Stimulated activated CD4-positive, alpha-beta T cell treated with anti-CD3 and anti-CD28 coated beads, Interleukin-12 subunit alpha, Interleukin-12 subunit beta, amount 100 ng/mL, for 4 hours (primary cell): ENCODE measurements at places on chromosomes 7 and 10.

DNA sequence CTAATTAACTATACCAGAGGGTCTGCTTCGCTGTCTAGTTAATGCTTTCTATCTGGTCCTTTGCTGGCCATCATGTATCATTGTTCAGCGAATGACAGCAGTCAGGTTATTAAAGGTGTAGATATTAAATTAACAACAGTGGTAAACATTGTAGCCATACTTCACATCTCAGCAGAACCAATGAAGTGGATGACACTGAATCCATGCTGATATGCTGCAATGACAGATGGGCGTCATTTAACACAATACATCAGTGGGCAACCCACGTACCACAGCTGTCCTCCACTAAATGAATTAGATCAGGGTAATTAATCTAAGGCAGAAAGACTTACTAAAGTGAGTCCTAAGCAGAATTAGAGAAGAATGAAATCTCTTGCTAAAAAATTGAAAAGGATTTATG lies 767.2 kb downstream of the NXPH1 start:
- DNase-seq = no peak

GRCh38 chr7:139718859-139719258 lies 58.9 kb downstream of the HIPK2 start:
- DNase-seq = no peak

- no peak for DNase-seq
Measured at GRCh38 chr7:128781126-128781525, 5.5 kb upstream of the OPN1SW start.

DNA sequence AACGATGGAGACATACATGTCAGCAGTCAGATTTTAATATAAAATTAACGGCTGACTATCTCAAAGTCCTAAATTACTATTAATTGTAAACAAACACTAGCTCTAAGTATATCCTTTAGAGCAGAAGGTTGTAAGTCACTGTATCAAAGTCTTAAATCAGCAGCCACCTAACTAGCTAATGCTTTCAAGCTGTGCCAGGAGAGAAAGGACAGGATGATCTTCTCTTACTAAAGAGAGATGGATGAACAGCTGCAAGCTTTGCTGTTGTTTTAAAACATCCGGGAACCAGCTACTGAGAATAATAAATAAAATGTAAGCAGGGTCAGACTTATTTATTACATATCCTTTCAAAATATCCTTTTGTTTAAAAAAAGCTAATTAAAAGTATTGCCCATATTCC lies 24.0 kb upstream of the ABLIM1 start:
- no peak for DNase-seq

GRCh38 chr10:87952612-87953011 lies 89.2 kb downstream of the PTEN start:
- DNase-seq = no peak

GRCh38 chr10:54067361-54067760 lies 733.7 kb downstream of the PCDH15 start:
- no peak for DNase-seq

- DNase-seq = no peak
Measured at GRCh38 chr7:1112109-1112508, 24.2 kb downstream of the GPER1 start.

DNA sequence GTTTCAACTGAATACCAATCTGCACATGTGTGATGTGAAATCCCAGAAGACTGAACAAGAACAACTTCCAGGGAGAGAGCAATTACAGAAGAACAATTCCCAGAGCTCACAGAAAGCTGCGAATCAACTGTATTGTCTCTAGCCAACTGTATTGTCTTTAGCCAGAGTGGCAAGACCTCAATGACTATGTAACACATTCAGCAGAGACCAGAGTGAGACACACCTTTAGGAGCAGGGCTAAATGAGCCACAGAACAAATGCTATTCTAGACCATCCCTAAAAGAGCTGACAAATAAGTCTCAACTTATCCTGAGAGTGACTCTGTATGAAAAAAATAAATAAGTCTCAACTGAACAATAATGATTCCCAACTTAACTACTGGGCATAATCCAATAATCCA lies 72.0 kb downstream of the KMT2C start:
- DNase-seq = no peak

GRCh38 chr7:98293746-98294145 lies 12.3 kb downstream of the BRI3 start:
- DNase-seq = no peak

- peak; percentile 15 for DNase-seq
Measured at GRCh38 chr10:4088354-4089066, 303.5 kb upstream of the KLF6 start.

DNA sequence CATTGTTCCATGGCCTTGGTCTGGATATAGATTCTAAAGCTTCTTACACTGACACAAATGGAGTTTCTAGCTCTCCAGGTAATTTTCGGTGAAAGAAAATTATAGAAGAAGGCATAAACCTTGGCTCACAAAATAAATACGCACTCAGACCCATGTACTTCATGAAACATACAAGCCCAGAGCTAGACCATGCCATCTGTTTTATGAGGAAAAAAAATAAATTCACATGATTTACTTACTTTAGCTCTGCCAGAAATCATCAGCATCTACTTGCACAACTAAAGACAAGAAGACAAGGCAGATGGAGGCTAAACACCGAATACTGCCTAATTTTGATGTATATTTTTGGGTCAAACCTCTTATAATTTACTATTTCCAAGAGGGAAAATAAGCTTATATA lies 197.4 kb upstream of the KLF14 start:
- DNase-seq = no peak

DNA sequence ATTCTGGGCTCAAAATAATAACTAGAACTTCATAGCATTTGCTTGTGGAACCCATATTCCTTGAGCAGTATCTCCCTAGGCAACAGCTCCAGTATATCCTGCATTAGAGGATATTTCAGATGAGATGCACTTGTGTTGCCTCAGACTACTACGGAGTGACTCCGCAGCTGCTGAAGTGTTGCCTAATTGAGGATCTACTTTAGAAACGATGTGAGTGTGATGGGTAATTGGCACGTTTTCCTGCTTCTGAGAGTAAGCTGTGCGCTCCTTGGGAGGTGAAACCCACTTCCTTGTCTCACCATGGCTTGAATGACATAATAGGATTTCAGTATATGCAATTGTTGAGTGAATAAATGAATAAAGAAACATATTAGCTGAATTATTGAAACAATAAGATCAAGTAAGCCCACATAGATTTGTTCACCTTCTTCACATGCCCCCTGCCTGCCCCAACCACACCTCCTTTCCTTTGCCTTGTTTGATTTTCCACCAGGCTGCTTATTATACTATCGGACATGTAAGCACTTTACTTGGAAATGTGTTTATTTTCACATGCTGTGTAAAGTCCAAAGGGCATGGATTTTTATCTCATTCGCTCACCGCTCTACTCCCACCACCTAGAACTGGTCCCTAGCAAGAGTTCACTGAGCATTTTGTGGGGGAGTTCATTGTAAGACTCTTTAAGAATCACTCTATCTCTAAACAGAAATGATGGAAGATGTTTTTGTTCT lies 303.8 kb downstream of the KCNMA1 start:
- DNase-seq = no peak

DNA sequence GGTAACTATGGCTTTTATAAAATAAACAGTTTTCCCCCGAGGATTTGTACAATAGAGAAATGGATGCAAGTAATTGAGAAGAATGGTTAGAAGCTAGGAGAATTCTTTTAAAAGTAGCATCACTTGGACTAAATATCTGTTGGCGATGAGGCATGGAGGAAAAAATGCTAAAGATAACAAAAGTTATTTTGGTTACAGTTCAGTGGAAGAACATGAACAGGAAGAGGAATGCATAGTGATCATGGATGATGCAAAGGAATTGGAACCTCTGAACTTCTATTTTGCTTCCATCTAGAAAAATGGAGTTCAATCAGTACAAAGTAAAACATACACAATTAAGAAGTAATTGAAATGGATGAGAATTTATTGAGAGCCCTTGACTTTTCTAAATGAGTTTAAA lies 32.9 kb downstream of the ENTPD1 start:
- DNase-seq = no peak

- DNase-seq = no peak
Measured at GRCh38 chr10:92719991-92720830, 30.5 kb downstream of the HHEX start.

- DNase-seq = no peak
Measured at GRCh38 chr10:61832866-61833481, 68.5 kb upstream of the ARID5B start.

DNA sequence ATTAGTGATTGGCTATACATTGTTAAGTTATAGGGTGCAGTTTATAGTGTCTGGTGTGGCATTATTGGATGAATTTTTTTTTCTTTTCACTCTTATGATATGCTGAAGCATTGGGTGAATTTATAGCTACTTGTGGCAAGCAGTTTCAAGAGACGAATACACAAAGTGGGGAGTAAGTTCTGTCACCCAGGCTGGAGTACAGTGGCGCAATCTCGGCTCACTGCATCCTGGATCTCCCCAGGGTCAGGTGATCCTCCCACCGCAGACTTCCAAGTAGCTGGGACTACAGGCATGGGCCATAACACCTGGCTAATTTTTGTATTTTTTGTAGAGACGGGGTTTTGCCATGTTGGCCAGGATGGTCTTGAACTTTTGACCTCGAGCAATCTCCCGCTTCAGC lies 6.3 kb upstream of the SIRT1 start:
- DNase-seq = no peak

DNA sequence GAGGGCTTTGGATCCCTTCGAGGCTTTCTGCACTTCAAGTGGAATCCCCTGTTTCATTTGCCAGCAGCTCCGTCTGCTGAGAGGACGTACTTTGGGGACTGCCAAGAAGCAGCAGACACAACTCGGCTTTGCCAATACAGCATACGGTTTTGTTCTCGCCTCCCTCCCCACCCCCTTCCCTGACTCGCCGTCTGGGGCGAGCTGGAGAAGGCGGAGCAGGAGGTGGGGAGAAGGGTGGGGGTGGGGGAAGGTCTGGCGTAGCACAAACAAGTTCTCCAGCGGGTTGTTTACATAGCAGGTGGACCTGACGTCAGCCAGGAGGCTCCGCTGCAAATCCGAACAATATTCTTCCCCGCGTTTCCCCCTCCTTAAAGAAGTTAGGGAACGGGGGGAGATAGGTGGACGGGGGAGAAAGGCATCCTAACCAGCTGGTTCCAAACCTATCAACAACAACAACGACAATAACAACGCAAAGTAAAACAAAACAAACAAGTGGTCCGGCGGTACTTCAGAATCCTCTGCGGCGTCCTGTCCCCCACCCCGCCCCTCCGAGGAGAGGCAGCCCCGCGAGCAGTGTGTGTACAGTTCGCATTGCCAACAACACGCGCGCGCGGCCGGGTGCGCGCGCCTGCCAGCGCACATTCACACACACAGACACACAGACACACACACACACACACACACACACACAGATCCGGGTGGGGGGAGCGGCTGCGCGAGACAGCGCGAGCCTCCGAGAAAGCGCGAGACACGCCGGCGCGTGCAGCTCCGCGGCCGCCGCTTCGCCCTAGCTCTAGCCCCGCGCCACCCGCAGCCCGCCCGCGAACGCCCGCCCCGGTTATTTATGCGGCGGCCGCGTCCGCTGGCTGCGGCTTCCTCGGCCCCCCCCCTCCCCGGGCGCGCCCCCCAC lies 167.0 kb upstream of the PPP1R3A start:
- no peak for DNase-seq

DNA sequence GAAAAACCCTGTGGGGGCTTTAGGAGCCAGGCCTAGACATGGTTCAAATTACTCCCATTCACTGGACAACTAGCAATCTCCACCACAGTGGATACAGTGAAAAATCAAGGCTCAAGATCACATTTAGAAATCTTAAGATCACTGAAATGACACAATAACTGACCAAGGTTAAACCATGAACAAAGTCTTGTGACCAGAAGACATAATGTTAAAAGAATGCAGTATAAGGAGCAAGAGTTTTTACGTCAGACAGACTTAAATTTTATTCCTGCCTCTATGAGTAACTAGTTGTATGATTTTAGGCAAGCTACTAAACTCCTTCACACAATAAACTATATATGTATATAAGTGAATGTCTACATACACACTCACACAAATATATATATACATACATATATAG lies 68.5 kb downstream of the MICU1 start:
- DNase-seq = no peak

DNA sequence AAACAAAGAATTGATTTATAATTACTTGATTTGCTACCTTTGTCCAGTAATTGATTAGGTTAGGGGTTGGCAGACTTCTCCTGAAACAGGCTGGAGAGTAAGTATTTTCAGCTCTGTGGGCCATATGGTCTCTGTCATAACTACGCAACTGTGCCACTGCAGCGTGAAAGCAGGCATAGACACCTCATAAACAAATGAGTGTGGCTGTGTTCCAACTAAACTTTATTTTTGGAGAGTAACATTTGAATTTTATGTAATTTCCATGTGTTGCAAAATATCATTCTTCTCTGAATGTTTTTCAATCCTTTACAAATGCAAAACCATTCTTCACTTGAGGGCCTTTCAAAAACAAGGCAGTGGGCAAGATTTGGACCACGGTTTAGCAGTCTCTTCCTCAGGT lies 76.9 kb downstream of the GALNT17 start:
- no peak for DNase-seq

GRCh38 chr10:2124135-2124534 lies 386.8 kb upstream of the ADARB2 start:
- DNase-seq = no peak

GRCh38 chr10:91587710-91588638 lies 44.9 kb downstream of the PPP1R3C start:
- no peak for DNase-seq

DNA sequence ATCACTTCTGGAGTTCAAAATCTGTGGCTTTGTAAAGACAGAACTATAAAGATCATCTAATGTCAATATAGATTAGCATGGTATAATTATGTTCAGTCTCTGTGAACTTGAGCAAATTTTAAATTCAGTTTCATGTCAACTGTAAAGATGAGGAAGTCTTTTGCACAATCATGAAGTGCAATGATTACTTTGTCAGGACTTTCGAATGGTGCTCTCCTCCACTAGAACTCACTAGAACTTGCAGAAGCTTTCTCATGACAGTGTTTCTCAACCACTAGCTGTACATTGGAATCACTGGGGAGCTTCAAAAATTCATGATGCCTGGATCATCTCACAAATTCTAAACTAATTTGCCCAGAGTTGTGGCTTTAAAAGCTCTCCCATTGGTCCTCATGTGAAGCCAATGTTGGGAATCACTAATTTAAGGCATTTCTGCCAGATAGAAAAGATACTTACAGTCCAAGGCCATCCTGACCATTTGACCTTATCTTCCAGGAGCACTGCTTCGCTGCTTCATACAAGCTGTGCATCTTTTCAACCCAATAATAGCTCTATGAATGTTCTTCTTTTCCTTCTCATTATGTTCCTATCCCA lies 12.9 kb downstream of the OR2AE1 start:
- DNase-seq = no peak

GRCh38 chr10:131724891-131725580 lies 175.8 kb upstream of the PPP2R2D start:
- no peak for DNase-seq

- no peak for DNase-seq
Measured at GRCh38 chr10:79022565-79023230, 46.1 kb upstream of the ZMIZ1 start.
